ENCODE measurements at places on chromosomes 2 and 18.

DNA sequence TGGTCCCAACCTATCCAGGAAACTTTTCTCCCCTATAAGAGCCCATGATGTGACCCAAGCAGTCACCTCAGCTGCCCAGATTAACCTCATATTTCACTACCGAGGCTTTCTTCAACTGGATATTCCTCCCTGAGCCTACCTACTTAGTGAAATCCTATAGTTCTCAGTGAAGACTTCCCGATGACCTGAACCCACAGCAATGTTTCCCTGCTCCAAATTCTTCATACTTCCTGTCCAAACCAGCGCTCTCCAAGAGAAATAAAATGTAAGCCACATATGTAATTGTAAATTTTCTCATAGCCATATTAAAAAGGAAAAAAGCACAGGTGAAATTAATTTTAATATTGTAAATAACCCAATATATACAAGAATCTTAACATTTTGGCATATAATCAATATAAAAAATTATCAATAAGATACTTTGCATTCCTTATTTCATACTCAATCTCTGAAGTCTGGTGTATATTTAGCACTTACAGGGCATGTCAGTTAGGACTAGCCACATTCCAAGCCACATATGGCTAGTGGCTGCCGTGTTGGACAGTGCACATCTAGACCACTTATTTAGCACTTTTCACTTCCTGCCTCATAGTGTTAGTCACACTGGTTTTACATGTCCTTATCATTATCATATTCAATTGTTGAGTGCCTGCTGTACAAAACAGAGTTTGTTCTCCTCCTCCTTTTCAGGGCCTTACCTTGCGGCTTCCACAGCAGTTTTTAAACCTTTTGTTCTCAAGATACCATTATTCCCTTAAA is 1.9 kb upstream of the STAT4 start:
- no peak for DNase-seq

GRCh38 chr2:42569116-42569711 is 782 bp downstream of the MTA3 start:
- no peak for DNase-seq

DNA sequence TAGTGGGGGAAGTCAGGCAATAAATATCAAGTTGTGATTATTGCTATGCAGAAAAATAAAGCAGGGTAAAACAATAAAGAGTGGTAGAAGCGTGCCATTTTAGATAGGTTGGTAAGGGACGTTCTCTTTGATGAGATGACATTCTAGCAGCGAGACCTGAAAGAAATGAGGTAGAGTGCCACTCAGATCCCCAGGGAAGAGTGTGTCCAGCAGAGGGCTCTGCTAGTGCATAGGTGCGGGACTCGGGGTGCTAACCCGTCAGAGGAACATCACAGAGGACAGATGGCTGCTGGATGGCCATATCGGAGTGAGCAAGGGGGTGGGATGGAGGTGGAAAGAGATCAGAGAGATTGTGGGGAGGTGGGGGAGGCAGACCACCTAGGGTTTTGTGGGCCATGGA is 16.3 kb upstream of the GTF2A1L start:
- no peak for DNase-seq

- DNase-seq: no peak
These were observed 21.5 kb downstream of the MTERF4 start for GRCh38 chr2:241080405-241081189.

- no peak for DNase-seq
These were observed 5.2 kb downstream of the ERMN start for GRCh38 chr2:157320409-157320808.

GRCh38 chr18:35585608-35586007 is 4.1 kb downstream of the GALNT1 start:
- DNase-seq: no peak

- peak; percentile 80 for DNase-seq
These were observed 239.2 kb upstream of the HS6ST1 start for GRCh38 chr2:128557831-128558241.

- no peak for DNase-seq
These were observed 67.4 kb downstream of the IL1R2 start for GRCh38 chr2:102059151-102059550.

DNA sequence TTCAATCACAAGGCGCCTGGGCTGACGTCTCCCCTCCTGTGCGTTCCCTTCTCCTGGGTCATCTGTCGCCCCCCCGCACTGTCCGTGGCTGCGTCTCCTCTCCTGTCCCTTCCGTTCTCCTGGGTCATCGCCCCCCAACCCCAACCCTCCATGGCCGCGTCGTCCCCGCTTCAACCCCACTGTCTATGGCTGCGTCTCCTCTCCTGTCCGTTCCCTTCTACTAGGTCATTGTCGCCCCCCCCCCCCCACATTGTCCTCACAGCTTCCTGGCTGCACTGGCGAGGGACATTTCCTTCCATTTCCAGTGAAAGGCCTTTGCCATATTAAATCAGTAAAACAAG is 118.9 kb downstream of the TMEM18 start:
- no peak for DNase-seq

DNA sequence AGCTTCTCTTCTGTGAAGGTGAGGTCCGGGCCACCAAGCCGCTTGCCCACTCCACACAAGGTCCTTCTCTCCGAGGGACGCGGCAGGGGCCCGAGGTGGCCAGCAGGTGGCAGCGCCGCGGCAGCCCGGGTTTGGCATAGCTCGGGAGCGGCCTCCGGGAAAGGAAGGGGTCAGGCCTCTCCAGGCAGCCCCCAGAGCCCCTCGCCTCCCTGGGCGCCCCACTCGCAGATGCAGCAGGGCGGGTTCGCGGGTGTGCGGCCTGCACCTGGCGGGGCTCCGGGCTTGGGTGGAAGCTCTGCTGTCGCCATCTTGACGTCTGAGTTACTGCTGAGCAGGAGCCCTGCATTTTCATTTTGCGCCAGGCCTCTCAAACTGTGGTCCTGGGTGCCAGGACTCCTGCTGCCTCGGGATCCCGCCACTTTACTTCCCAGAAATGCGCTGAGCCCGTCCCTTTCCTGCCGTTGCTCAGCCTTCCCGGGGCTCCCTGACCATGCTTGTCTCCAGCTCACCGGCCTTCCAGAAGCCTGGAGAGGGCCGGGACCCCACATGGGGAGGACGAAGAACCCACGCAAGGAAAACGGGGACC is 18.6 kb upstream of the NCL start:
- no peak for DNase-seq

GRCh38 chr18:36323421-36323820 is 25.9 kb downstream of the FHOD3 start:
- no peak for DNase-seq

- DNase-seq: no peak
These were observed 158.1 kb downstream of the GALR1 start for GRCh38 chr18:77407733-77408132.

DNA sequence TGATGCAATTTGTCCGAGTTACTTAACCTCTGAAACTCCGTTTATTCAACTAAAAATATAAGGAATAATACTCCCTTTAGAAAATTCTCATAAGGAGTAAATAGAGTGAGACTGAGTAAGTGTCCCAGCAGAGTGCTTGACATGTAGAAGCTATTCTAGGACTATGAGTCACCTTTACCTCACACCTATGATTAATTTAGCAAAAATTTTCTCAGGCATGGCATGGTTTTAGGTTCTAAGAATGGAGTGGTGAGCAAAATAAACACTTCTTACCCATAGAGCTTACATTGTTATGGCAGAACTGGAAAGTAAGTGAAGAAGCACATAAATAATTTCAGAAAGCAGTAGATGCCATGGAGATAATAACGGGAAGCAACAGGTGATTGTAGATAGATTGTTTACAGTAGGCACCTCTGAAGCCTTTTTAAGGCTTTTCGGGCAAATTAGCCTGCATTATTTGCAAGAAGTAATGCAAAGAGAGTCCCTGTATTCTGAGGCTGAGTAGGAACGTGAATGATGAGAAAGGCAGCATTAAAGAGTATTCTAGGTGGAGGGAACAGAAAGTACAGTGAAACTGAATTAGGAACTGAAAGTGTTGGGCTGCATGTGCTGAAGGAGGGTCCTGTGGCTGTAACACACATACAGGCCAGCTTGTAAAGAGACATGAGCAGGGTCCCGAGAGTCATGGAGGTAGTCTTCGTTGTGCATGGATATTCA is 209.2 kb downstream of the ZNF407 start:
- no peak for DNase-seq

DNA sequence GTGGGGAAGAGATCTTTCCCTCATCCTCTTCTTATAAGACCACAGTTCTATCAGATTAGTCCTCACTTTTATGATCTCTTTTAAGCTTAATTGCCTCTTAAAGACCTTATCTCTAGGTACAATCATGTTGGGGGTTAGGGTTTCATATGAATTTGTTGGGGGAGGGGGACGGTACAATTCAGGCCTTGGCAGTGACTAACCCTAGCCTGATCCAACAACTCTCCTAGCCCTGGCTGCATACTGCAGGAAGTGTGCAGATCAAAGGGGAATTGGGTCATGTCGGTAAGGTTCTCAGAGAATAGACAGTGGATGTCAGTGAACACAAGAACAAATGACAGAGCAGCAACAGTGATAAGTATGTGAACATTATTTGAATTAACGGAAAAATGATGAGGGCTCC is 16.4 kb downstream of the CAPN13 start:
- no peak for DNase-seq

- DNase-seq: no peak
These were observed 174.5 kb downstream of the CTIF start for GRCh38 chr18:48713309-48713708.

DNA sequence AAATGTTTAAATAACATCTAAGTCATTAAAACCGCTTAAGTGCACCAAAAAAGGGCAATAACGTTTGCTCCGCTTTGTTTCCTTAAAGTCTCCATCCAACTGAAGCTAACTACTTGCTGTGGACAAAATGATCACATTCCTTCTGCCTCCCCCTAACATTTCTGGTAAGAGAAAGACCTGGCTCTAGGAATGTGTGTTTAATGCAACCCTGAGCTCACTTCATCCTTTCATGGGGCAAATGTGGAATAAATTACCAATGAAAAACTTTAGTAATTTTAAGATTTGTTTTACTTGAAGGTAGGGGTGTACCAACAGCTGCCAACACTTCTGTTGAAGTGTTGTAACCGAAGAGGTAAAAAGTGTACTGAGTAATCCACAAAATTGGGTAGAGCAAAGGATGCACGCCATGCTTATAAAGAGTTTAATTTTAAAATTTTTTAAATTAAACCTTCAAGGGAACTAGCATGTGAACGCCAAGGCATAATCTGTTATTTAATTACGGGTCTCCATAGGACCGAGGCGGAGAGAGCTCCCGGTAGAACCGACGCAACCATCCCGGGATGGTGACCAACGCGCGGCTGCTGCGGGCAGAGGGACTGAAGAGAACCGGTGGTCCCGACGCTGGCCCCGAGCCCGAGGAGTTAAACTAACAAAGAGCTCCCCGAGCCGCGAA is 1.1 kb downstream of the HNRNPLL start:
- DNase-seq: no peak

DNA sequence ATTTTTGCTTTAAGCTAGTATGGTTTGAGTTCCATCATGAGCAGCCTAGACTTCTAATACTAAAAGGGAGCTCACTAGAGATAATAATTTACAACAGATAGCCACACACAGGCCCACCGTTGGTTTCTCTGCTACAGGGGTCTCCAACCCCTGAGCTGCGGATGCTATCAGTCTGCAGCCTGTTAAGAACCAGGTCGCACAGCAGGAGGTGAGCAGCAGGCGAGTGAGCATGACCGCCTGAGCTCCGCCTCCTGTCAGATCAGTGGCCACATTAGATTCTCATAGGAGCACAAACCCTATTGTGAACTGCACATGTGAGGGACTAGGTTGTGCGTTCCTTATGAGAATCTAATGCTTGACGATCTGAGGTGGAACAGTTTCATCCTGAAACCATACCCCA is 150.6 kb downstream of the HRH4 start:
- no peak for DNase-seq

GRCh38 chr2:153373510-153374279 is 104.9 kb downstream of the RPRM start:
- no peak for DNase-seq

GRCh38 chr2:225559072-225559415 is 159.5 kb downstream of the NYAP2 start:
- no peak for DNase-seq

GRCh38 chr2:223386984-223387383 is 215.2 kb downstream of the SCG2 start:
- no peak for DNase-seq

- no peak for DNase-seq
These were observed 54.0 kb upstream of the PGAP1 start for GRCh38 chr2:196980473-196980872.

- DNase-seq: no peak
These were observed 4.5 kb upstream of the DYM start for GRCh38 chr18:49464718-49465598.

GRCh38 chr18:42338683-42339082 is 383.6 kb downstream of the PIK3C3 start:
- DNase-seq: no peak
